ENCODE measurements at places on chromosomes 2 and 18.

DNA sequence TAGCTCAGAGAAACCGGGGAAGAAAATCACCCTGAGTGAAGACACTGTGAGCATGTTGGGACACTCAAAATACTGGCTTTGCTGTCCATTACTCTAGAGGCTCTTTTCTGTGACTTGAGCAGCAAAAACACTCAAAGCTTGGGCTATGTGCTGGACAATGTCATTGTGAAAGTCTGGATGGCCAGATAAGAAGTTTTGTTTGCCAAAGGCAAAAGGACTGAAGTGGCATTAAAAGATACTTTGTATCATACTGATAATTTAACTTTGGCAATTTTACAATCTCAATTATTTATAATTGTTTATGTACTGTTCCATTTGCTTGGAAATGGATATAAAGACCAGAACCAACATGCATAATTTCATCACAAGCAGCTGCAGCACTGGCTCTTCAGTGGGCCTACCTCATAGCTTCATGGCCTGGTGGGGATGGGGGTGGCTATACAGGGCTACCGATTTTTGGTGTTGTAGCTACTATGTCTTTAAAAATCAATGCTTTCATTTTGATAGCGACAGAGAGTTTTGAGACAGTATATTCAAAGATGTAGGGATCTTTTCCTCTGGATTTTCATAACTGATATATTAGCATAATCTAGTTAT, 51.1 kb downstream of the RBKS start:
- DNase-seq: no peak

DNA sequence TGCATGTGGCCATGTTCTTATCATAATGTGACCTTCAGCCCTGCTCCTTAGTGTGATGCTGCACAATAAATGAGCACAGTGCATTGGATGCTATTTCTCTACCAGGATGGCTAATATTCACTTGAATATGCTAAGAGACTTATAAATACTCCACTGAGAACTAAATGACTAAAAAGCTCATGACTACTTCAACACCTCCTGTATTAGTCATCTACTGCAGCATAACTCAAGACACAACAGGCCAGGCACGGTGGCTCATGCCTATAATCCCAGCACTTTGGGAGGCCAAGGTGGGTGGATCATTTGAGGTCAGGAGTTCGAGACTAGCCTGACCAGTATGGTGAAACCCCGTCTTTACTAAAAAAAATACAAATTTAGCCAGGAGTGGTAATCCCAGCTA, 213.4 kb downstream of the RND3 start:
- DNase-seq: peak; percentile 45

- no peak for DNase-seq
Observed at GRCh38 chr18:49544362-49544761, 17.5 kb upstream of the LIPG start.

DNA sequence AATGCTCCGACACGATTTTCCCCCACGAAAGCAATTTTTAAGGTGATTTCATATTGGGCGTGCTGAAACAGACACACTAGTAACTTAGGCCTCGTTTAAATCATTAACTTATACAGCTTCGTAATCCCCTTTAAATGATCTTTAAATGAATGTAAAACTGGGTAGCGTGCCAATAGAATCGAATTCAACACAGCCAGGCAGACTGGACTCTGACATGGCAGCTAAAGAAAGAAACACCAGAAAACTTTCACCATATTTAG, 2.4 kb upstream of the ID2 start:
- no peak for DNase-seq

Measured in fibroblast of skin of right biceps (primary cell).